Activated CD4-positive, alpha-beta T cell treated with anti-CD3 and anti-CD28 coated beads, Interleukin-10, Interleukin-2, amounts not matched to agents 100 ng/mL and 50 ng/mL, durations not matched to agents 16 hours and 8 hours (primary cell): ENCODE measurements at places on chromosomes 16 and 17.

- DNase-seq = no peak
Observed at GRCh38 chr16:86424985-86425384, 85.3 kb upstream of the FOXF1 start.

GRCh38 chr16:86298758-86299134 lies 211.6 kb upstream of the FOXF1 start:
- DNase-seq = no peak

- no peak for DNase-seq
Observed at GRCh38 chr16:979859-980594, 1.5 kb upstream of the SOX8 start.

DNA sequence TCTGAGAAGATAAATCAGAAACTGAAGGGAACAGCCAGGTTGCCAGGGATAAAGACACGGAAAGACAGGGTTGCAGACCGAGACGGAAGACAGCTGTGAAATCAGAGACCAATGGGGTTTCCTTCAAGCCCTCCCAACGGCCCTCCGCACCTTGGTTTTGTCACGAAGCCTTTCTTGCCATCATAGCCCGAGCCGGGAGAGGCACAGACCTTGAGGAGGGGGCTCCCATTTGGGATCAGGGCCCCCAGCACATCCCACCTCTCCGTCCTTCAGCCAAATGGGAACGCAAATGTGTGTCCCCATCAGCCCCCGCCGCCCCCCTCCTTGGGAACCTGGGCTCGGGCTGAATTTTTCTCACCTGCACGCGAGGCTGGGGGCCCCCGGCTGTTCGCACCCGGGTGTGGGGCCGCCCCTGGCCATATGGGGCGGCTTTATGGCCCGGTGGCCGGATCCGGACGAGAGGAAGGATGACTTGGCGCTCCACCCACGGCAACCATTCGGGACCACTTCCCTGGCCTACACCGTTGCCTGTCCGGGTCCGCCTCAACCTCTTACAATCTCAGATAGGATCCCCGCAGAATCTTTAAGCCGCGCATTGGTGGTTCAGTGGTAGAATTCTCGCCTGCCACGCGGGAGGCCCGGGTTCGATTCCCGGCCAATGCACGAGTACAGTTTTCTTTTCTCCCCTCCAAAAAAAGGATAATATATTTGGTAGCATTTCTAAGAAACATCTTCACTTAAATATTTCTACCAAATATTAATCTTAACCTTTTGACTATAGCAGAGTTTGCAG lies 1.4 kb upstream of the HES7 start:
- peak; percentile 91 for DNase-seq

- no peak for DNase-seq
Observed at GRCh38 chr16:82891918-82892317, 265.1 kb downstream of the CDH13 start.

GRCh38 chr17:3639981-3640596 lies 3.5 kb downstream of the CTNS start:
- DNase-seq = peak; percentile 80

- DNase-seq = peak; percentile 80
Observed at GRCh38 chr17:78708510-78708973, 73.5 kb downstream of the CYTH1 start.

GRCh38 chr16:74298104-74298503 lies 1.5 kb downstream of the PSMD7 start:
- no peak for DNase-seq

DNA sequence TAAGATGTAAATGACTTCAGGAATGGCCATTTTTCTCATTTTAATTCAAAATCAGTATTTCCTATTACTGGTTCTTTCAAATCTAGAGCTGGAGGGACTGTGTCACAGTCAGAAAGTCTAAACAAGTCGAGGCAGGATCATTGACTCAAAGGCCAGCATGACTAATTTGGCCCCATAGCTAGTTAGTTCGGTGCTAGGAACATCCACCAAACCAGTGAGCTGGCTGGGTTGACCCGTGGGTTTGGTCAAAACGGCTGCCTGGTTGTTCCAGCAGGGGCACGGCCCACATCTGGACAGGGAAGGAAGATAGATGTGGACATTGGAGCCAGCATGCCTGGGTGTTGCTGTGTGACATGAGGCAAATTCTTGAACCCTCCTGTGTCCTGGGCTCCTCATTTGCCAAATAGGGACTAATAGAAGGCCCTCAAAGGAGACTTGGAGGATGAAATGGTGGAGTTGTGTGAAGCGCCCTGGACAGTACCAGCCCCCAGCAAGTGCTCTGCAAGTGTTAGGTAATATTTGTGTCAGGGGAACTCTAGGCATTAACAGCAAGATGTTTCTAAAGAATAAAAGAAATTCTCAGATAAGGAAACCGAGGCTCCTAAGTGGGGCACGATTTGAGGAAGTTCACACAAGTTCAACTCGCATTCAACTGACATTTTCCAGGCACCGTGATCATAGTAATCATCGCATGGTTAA lies 46.2 kb downstream of the MEOX1 start:
- DNase-seq = no peak

DNA sequence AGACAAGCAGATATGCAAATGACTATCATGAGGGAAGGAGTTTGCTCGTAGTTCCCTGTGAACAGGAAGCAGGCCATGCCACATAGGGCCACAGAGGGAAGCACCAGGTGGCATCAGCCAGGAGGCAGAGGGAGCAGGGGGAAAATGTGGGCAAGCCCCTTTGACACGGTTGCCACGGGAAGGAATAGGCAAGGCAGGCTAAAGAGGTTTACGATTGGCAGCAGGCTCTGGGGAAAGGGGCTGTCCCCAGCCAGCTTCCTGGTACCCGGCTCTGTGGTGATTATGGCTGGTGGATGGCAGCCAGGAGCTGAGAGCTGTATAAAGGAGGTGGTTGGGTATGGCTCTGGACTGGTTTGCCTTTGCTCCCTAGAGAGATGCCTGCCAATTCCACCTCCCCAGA lies 848 bp downstream of the CES3 start:
- DNase-seq = peak; percentile 35

DNA sequence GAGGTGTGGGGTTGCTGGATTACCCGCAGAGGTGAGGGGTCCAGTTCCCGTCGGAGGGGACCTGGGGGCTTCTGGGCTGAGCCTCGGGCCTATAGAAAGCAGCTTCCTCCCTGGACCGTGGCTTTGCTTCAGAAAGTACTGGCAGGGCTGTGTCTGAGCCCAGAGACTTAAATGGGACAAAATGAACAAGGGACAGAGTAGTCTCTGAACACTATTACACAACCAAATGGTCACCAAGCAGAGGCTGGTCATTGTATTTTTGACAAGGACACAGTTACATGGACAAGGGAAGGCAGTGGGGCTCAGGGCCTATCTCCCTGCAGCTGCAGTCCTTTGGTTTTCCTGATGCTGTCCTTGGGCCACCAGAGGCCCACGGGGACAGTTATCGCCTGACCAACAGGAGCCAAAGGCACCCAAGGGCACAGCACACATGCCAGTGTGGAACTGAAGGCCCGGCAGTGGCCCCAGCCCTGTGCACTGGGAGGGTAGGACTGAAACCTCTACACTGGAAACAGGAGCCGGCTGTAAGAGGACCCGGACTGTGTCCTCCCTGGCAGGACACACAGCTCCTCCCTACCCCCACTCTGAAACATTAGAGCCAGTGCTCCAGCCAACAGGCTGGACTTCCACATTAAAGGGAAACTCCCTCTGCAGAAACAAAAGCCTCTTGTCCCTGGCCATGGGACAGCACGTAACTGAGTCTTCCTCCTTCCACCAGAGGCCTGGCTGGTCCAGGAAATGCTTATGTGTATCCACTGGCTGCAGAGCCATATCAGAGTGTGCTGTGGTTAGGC lies 26.0 kb upstream of the ERN1 start:
- no peak for DNase-seq

GRCh38 chr16:47734081-47734857 lies 273.1 kb downstream of the PHKB start:
- no peak for DNase-seq

DNA sequence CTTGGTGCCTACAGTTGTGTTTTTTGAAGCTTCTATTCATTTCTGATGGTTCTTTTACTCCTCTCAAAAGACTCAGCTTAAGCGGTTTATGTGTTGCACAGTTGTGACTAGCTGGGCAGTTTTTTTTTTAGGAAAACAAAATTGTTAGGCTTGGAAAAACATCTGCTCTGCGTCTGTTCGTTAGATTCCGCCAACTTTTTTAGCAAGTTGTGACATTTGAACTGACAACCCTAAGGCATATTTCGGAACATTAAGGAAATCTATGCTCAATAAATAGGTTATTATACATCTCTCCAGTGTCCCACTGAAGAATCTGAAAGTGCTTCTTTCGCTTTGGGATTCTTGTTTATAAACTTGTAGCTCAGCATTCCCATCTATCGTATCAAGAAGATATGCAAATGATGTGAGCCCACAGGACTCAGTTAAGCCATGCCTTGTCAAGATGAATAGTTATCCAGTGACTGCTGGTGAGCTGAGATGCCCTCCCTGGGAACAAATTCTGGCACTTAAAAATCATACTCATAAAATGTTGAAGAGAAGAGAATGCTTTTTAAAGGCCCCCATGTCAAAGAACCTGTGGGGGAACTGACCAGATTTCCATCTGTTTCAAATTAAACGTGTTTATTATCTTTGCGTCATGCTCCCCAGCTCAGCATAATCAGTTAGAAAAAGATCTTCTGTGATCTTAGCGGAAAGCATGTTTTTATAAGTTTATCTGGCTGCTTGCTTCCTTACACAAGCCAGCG lies 109.0 kb upstream of the FAM20A start:
- DNase-seq = no peak

GRCh38 chr17:7479213-7480088 lies at the start of gene ZBTB4:
Gene ZBTB4, minus strand, starts transcription at chr17:7479631. Its CDS starts 12,830 bp downstream, at chr17:7466801.
- peak; percentile 50 for DNase-seq

DNA sequence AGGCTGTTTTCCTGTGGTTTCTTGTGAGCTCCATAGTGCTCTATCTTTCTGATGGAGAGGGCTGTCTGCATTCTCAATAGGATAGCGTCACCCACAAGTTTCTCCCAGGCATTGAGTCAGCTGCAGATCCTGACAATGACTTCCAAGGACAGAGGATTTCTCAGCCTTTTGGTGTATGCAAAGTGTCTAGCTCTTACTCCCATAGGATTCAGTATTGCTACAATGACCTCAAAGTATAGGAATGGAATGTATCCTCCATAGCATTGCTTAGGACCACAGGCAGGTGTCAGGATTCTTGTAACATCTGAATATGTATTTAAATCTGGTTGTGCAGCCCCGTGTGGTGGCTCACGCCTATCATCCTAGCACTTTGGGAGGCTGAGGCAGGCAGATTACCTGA lies 32.3 kb downstream of the SMIM36 start:
- no peak for DNase-seq

DNA sequence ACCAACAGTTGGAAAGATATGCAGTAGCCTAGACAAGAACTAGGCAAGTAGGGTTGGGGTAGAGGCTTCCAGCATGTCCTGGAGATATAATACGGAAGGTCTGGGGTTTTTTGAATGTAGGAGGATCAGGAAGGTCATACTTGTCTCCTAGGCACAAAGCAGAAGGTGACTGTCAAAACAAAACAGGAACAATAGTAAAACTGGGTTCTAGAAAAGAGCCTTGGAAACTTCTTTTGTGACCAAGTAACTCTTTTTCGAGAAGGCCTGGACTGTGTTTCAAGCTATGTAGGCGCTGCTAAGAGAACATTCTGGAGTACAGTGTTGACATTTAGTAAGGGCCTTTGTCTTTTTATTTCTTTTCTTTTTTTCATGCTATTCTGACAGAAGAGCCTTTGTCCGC lies 26.9 kb upstream of the TENT4B start:
- DNase-seq = no peak

DNA sequence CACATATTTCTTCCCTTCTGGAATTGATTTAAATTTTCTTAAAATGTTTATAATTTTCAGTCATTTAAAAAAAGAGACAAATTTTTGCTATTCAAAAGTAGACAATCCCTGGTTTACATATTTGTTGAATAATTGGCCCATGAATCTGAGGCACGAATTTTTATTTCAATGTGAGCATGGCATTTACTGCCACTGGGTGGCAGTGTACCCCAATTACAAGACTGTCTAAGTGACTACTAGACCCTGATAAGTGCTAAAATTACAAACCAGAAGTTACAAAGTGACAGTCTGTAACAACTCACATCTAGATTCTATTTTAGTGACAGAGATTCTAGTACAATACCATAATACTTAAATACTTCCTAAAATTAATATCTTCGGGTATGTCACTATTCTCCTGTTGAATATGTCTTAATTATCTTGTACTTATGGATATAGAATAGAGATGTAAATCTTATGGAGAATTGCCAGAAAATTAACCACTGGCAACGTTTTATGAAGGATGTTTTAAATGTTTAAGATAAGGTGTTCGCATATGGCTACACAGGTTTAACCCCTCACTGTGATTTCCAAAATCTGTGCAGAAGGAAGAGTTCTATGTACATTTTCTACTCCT lies 235.8 kb downstream of the MAP2K4 start:
- peak; percentile 35 for DNase-seq
